Activated CD4-positive, CD25-positive, alpha-beta regulatory T cell (primary cell): ENCODE measurements at places on chromosomes 7 and 10.

- DNase-seq = no peak
Observed at GRCh38 chr7:70000737-70001348, 402.6 kb downstream of the AUTS2 start.

- DNase-seq = no peak
Observed at GRCh38 chr10:8305876-8306652, 251.6 kb downstream of the GATA3 start.

DNA sequence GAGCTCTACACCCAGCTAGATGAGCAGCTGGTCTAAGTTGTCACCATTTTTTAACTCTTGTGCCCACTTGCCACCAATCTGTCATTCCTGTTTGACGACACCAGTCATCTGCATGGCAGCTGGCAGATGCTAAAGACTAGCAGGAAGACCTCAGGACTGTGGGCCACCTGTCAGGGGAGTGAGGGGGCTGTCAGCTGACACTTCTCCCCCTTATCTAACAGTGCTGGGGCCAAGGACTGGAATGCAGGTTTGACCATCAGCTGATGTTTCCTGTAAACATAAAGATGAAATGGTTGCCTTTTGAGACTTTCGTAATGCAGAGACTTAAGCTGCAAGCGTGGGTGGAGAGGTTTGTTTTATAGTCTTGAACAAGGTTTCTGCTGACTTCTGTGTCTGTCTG lies 93.5 kb downstream of the WNT2 start:
- DNase-seq = no peak

DNA sequence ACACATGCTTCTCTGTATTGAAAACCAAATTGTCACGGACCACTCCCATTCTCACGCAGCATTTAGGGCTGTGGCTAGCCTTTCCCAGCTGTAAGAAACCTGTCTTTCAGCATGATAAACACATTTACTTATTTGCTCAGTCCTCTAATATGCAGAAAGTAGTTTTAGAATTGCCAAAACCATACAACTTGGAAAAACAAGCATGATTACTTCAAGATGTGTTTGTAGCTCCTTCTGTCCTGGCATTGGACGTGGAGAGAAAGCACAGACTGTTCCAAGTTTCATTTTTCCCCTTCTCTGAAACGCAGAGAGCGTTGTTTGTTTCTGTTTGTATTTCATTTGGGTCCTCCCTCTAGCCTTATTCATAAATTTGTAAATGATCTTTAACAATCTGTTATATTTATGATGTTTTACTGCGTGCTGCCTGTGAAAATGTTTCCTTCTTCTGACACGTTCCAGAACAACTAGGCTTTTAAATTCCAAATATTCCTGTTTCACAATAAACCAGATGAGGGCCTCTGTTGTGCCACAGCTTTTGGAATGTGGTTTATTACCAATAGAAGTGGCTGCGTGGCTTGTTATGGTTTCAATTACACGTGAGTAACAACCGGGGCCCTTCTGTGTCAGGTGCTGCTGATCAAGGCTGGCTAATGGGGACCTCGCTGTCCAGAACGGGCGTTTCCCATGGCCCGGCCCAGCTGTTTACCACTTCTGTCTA lies 26.1 kb downstream of the MNX1 start:
- no peak for DNase-seq

- DNase-seq = no peak
Observed at GRCh38 chr10:70737250-70737649, 47.9 kb downstream of the TBATA start.
